ENCODE measurements at places on chromosomes 7 and 10.

DNA sequence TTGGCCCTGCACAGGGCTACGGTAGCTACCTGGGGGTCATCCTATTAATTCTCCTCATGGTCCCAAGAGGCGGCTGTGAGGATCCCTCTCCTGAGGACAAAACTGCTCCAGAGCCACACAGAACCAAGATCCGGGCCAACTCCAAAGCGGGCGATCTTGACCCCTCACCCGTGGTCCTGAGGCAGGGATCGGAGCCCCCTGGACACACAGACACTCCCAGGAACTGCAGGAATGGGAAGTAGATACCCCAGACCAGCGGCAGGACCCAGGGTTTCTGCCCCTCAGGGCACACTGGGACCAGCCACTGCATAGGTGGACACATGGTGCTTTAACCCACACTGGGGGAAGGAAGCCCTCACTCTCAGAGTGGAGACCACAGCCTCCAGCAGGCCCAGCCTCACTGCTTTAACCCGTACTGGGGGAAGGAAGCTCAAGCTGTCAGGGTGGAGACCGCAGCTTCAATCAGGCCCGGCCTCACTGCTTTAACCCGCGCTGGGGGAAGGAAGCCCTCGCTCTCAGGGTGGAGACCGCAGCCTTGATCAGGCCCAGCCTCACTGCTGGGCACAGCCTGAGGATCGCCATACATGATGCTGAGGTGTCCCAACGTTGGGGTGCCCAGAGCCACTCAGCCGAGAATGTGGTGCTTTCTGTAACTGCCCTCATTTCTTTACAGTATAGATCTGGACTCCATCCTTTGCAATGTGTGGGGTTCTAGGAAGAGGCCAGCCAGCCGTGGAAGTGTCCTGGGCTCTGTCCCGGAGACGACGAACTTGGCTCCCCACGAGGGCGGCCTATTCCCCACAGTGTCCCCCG is 60.1 kb downstream of the DIP2C start:
- DNase-seq = no peak

DNA sequence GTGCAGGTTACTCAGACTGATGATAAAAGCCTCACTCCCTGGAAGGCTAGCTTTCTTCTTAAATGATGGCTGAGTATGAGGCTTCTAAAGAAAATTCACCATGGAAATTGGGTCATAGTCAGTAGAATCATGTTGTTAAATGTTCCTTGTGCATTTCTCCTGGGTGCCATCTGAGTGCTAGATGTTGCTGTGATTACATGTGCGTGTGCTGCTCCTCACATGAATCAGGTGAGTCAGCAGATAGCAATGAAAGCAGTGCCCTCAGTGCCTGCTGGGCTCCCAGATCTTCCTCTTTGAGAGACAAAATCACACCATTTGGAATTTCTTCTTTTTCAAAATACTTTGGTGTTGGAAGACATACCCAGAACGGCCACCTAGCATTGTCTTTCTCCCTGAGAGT is 331.7 kb downstream of the XPNPEP1 start:
- no peak for DNase-seq

GRCh38 chr10:34776090-34776690 is 38.9 kb downstream of the PARD3 start:
- no peak for DNase-seq

- DNase-seq = no peak
Measured at GRCh38 chr10:855079-855478, 76.4 kb downstream of the LARP4B start.

GRCh38 chr7:37290731-37291130 is 157.9 kb downstream of the ELMO1 start:
- DNase-seq = no peak

- no peak for DNase-seq
Measured at GRCh38 chr7:152176797-152177196, 151.3 kb downstream of the GALNT11 start.

GRCh38 chr10:4647109-4647785 is 178.8 kb upstream of the AKR1E2 start:
- DNase-seq = no peak

DNA sequence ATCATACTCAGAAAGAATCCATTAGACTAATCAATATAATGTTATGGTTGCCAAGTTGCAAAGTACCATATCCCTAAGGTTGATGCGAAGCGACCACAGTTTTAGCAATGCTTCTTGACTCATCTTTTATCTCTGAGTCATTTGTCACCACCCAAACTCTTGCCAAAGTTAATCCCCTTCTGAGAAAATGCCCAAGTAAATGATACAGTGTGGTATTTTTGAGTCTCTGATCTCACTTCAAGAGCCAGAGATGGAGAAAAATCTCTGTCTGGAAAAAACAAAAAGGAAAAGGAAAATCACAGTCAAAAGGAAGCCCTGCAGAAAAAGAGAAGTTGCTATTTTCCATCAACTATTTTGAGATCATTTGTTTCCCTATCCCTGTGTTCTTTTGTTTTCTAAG is 26.7 kb upstream of the OTUD1 start:
- DNase-seq = no peak

- no peak for DNase-seq
Measured at GRCh38 chr7:18698258-18698734, 202.7 kb downstream of the HDAC9 start.

- no peak for DNase-seq
Measured at GRCh38 chr10:14540062-14540461, 209.3 kb upstream of the FRMD4A start.

DNA sequence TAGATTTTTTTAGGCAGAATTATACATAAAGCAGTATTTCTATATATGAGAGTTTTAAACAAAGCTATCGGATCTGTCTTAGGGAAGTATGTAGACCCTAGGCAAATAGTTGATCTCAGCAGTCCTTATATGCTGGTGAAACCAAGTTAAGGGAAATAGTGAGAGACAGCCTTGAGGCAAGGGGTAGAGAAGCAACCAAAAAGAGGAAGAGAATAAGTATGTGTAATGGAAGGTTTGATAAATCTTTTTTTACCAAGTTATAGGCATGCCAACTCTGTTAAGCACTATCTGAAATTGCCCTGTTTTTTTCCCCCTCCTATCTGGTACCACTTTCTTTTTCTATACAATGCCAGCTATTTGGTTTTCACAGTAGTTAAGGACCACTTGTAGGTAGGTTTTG is 19.9 kb downstream of the SPAG6 start:
- no peak for DNase-seq

DNA sequence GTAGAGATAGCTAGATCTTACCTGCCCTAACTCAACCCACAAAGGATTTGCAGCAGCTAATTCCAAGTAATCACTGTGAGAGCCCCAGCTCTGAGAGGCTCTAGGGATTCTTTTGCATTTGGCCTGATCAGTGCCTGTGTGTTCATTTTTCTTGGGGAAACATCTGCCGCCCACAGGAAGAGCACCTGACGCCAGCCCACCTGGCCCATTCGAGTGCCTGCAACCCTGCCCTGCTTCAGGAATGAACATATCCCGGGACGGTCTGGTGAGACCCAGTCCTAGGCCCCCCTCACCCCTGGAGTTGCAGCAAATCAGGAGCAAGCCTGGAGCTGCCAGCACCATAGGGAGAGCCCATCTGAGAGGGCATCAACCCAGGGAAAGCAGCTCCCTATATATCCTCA is 38.8 kb downstream of the GSDME start:
- DNase-seq = no peak
